ENCODE measurements at places on chromosomes 7 and 10.

DNA sequence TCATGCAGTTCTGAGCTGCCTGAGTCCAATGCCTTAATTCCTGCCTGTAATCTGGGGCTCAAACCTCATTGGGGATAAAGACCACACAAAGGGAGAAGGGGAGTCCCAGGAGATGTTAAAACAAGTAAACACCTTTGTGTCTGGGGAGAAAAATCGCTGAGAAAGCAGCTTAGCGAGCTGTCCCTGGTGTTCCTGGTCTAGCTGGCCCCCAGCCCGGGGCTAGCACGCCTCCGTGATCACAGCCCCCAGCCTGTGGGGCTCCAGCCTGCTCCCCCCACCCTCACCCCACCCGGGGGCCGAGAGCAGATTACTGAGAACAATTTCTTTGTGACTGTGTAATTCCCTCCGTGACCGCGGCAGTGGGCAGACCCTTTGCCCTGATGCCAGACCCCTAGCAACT, 24.8 kb downstream of the DPCD start:
- DNase-seq = no peak

DNA sequence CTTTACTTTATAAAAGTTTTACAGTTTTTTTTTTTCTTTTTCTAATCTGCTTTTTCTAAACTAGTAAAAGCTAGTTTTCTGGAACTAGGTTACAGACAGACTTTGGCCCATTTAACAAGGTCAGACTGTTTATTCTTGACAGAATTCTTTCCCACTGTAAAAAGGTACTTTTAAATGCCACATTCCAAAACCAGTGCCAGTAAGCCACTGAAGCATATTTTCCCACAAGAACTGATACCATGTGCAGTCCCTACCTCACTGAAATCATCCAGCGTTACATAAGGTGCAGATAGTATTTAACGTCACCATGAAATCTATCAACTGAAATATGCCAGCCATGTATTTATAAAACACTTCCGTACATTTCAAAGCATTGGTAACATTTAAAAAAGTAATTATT, 121.6 kb downstream of the CDK6 start:
- DNase-seq = no peak

GRCh38 chr7:80609751-80610150, 28.7 kb upstream of the CD36 start:
- no peak for DNase-seq

DNA sequence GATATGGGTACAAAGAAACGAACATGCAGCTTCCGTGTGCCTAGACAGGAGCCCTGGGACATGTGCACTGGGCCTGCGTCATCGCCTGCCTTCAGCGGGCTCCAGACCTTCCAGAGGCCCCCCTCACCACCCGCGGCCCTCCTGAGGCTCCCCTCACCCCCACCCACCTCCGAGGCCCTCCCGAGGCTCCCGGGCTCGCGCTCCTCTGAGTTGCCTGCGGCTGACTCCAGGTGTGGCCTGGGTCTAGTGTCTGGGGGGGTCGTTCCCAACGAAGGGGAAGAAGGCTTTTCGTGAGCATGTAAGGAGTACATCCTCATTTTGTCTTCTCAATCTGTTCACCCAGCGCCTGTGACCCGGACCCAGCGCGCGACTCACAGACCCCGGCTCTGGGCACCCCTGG, 177.3 kb upstream of the ZNF32 start:
- DNase-seq = no peak

DNA sequence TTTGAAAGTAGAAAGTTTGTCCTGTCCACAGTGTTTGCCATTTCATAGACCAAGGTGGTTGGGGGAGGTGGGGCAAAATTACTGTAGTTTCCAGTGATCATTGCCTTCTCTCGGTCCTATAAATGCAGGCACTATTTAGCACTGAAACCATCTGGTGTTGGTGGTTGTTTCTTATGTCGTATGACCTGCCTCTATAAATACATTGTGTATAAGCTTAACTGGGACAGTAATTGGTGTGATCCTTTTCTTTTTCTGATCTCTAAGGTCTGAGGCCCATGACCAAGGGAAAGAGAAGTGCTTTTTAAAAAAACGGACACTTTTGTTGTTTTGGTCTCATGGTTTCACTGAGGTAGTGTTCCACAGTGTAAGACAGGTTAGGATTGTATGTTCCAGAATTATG, 63.1 kb downstream of the AUTS2 start:
- DNase-seq = no peak

- DNase-seq = no peak
These were observed 128.1 kb upstream of the FAM20C start for GRCh38 chr7:64098-64915.

- peak; percentile 52 for DNase-seq
These were observed 116.6 kb downstream of the PTPN20 start for GRCh38 chr10:47027784-47028260.

DNA sequence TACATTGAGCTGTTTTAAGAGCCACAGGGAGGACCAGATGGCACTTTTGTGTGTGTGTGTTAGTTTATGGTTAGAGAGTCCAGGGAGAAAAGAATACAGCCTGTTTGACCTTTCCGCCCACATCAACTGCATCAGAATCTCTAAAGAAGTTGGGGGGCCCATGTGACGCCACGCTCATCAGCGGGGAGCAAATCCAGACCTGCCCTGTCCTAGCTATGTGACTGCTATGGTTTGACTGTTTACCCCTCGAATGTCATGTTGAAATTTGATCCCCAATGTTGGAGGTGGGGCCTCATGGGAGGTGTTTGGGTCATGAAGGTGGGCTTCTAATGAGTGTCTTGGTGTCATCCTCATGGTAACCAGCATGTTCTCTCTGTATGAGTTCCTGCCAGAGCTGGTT, 128.0 kb downstream of the ADRA2A start:
- no peak for DNase-seq

DNA sequence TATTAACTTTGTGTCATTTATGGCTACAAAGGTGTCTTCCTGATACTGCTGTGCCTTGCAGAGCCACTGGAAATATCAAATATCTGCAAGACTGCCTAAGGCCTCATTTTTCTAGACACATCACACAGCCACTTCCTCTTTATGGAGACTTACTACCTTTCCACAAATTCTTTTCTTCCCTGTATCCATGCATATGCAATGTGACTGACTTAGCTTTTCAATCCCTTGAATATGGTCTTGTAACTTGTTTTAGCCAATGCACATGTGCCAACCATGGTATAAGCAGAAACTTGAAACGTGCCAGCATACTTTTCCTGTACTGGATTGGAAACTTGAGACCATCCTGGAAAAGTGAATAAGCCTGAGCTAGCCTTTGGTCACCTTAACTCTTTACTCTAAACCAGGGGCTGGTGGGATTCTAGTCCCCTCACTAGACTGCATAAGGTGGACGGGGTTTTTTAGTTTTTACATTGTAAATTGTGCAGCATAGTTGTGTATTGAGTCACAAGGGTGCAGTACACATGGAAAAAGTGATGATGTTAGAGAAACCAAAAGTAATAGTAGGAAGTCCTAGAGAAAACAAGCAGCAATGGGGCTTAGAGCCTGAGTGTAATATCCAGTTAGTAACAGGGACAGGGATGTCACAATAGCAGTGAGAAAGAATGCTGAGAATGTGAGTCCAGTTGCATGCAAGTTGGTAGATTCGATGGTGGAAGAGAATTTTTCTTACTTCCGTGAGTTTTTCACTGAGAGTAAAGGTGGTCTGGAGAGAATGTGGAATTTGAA, 879.5 kb downstream of the SORCS1 start:
- DNase-seq = no peak

DNA sequence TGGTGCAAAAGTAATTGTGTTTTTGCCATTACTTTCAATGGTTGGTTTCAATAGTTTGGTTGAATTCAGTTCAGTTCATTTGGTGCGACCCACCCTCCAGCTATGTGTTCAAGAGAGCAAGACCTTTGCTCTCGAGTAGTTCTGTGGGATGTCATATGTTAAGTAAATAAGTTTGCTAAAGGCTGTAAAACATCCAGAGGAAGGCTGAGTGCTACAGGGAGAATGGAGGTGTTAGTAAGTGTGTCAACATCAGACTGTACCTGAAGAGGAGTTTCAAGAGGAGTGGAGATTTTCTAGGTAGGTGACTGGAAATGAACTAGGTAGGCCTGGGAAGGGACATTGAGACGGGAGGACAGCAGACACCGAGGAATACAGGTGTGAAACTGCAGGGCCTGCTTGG, 147.7 kb downstream of the SH2D4B start:
- DNase-seq = no peak

GRCh38 chr7:223861-224260, 31.5 kb downstream of the FAM20C start:
- no peak for DNase-seq

DNA sequence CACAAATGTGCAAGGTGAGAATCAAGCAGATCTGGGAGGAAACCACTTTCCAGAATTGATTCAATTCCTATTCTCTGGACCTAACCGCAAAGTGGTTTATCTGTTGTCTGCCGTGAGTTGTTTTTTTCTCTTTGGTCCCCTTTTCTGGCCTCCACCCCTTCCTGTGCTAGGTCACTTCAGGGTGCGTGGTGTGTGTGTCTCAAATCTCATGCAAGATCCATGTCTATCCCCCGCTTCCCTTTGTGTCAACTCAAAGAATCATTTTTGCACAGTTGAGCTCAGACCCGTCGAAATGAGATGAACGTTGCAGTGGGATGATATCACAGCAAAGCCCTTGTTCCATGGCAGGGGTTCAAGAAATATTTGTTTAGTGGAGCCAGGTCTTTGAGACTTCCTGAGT, 184.5 kb downstream of the GATA3 start:
- no peak for DNase-seq

DNA sequence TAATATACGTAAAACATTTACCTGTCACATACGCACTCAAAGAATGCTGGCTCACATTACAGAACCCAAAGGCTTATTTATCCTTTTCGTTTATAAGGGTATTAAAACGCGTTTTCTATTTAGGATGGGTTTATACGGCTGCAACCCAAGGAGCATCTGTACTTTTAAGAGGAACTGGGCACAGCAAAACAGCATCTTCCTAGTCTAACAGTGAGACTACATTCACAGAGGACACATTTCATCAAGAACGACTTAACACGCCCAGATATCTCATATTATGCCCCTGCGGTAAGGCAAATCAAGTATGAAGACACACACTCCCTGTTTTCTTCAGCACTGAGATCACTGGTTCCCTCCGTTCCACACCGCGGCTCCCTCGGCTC, 533 bp upstream of the DMTF1 start:
- no peak for DNase-seq

- no peak for DNase-seq
These were observed 166.6 kb upstream of the TCF7L2 start for GRCh38 chr10:112783351-112784021.

- DNase-seq = no peak
These were observed 167.7 kb downstream of the SEMA3D start for GRCh38 chr7:85019176-85019575.

DNA sequence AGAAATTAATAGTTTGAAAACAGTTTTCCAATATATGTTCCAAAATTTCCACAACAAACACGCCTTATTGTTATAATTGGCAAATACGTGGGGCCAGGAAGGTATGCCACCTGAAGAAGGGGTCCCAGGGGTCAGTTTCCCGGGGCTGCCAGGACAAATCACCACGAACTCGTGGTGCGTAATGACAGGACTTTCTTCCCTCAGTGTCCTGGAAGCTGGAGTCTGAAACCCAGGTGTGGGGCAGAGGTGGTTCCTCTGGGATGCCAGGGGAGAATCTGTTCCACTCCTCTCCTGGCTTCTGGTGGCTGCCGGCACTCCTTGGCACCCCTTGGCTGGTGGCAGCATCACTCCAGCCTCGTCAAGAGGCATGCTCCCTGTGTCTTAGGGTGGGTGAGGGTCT, 56.7 kb downstream of the CHST15 start:
- no peak for DNase-seq

DNA sequence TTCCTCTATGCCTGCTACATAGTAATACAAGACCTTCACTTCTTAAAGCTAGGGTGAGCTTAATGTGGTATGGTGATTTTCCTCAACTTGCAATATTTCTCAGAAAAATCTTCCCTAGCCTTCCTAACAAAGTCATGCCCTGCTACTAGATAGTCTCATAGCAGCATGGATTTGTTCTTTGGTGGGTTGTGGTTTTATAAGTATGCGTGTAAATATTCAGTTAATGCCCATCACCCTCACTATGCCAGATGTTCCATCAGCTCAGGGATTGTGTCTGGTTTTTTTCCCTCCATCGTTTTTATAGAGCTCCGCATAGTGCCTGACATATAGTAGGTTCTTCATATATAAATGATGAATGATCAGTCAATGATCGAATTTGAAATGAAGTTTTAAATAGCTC, 182.8 kb downstream of the CREB5 start:
- DNase-seq = no peak

- DNase-seq = no peak
These were observed 66.3 kb downstream of the CREB5 start for GRCh38 chr7:28478656-28479055.

GRCh38 chr10:2979306-2979705, 88.0 kb upstream of the PFKP start:
- no peak for DNase-seq

GRCh38 chr7:99876491-99876890, 342 bp downstream of the OR2AE1 start:
- no peak for DNase-seq

DNA sequence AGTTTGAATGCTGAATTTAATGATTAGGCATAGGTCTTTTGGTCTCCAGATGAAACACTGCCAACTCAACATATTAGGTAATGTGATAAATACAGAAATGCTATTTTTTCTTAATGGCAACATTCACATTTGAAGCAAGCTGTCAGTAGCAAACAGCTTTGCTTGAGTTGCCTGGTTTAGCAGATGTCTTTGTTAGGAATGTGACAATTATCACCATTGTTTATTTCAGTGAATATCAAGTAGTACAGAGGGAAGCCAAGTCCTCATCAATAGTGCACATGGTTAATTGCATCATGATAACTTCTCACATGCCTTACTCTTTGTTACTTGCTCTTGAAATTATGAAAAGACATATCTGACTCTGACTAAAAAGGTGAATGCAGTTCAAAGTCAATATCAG, 23.7 kb upstream of the SEPTIN7 start:
- DNase-seq = no peak

DNA sequence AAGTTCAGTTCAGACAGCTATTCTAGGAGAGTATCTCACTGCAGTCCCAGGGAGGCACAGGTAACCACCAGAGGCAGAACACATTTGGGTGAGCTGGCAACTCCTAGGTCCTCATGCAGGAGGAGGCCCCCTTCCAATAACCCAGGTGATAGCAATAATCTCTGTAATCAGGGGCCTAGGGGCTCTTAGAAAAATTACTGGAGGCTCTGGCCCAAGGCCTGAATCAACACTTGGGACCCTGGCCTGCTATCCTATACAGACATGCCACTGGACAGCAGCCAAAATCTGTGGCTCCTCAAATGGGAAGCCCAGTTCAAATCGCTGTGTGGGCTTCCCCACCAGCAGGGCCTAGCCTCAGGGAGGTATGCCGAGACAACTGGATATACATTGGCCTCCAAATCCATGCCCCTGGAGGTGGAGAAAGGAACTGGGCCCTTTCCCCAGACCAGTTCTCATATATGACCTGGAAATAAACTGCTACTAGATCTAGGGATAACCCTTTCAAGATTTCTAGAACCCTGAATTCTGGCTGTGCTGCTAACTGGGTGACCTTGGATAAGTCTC, 1.6 kb downstream of the AVPI1 start:
- DNase-seq = no peak

Data from naive thymus-derived CD8-positive, alpha-beta T cell (primary cell).